ENCODE measurements at places on chromosomes 2 and 18. TPM values are rescaled to one million over a fixed set of nuclear protein-coding genes. Genes with fewer than 3 reads are reported as not detected.

GRCh38 chr2:130252880-130253645 is 54.8 kb upstream of the TUBA3E start:
- H3K36me3 ChIP-seq = no peaks in the 10 kb centered on the region
- peaks cover 26% of the 10 kb centered on the region for H3K27me3 ChIP-seq
- no peak overlapping the region for H3K4me3 ChIP-seq
- no peak for DNase-seq

DNA sequence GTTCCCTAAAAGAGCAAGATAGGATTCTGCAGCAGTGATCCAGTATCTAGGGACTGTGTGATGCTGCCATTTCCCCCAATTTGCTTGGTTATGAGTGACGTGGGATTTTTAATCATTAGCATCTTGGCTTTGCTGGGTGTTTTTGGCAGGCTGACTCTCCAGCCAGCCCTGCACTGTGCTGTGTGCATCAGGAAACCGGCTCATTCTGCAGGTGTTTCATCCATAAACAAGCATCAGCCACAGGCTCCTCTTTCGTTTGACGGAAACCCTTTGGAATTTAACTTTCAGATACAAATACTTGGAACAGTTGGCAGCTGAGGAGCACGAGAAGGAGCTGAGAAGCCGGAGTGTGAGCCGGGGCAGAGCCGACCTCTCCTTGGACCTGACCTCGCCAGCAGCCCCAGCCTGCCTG is 135.9 kb downstream of the TPGS2 start:
- H3K36me3 ChIP-seq = no peaks in the 10 kb centered on the region
- H3K4me3 ChIP-seq = no peak overlapping the region
- H3K27ac ChIP-seq = no peak overlapping the region
- H3K4me1 ChIP-seq = no peaks in the 10 kb centered on the region

EVX2 gene
- total RNA-seq = not detected

ZNF519 gene
- total RNA-seq = 24.2 TPM

- no peaks in the 10 kb centered on the region for H3K27me3 ChIP-seq
- no peak for DNase-seq
- no peaks in the 10 kb centered on the region for H3K36me3 ChIP-seq
These were observed 322.4 kb downstream of the ADCYAP1 start for GRCh38 chr18:1227025-1227424.

SLC30A3 gene
- total RNA-seq = 1.7 TPM
